ENCODE measurements at places on chromosomes 2 and 18.

- no peak for DNase-seq
Measured at GRCh38 chr2:49351560-49351959, 197.2 kb upstream of the FSHR start.

DNA sequence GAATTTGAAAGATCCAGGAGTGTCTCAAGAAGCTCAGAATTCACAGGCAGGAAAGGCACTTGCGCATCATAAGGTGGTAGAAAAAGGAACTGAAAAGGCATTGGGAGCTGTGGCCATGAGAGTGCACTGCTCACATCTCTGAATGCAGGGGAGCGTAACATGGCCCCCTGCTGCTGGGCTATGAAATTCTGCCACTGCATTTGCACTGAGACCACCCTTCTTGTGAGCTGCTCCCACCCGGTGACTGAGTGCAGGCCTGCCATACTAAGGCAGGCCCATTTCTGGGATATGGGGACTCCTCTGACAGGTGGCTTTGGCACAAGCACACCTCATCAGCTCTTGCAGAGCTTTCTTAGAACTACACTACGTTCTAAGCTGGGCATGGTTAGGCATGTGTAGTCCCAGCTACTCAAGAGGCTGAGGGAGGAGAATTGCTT, 25.3 kb upstream of the STARD7 start:
- no peak for DNase-seq

- DNase-seq, result no peak
Measured at GRCh38 chr2:9761577-9761976, 81.7 kb upstream of the TAF1B start.

- no peak for DNase-seq
Measured at GRCh38 chr2:51484605-51485004, 452.7 kb upstream of the NRXN1 start.

- DNase-seq, result no peak
Measured at GRCh38 chr18:2588666-2589344, 17.4 kb downstream of the NDC80 start.

DNA sequence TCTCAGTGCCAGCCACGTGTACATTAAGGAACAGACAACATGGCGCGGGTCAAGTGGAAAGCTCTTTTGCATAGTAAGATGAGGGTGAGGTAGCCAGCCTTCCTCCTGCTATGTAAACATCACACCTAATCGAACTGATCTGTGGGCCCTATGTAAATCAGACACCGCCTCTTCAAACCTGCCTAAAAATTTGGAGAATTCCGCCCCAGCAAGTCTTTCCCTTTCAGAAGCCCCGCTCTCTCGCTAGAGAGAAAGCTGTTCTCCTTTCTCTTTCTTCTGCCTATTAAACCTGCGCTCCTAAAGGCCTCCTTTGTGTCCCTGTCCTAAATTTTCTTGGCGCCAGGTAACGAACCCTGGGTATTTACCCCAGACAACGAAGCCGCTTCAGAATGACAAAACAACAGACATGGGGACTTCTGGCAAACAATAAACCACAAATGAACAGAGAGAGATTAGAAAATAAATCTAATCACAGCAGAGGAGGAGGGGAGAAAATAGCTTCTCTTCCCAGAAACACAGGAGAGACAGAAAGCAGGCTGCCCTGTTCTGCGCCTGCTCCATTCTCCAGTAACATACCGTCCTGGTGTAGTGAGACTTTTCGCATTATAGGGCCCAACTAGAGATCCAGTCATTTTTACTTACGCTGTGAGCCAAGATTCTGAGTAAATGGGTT, 31.9 kb upstream of the CYP1B1 start:
- DNase-seq, result no peak

DNA sequence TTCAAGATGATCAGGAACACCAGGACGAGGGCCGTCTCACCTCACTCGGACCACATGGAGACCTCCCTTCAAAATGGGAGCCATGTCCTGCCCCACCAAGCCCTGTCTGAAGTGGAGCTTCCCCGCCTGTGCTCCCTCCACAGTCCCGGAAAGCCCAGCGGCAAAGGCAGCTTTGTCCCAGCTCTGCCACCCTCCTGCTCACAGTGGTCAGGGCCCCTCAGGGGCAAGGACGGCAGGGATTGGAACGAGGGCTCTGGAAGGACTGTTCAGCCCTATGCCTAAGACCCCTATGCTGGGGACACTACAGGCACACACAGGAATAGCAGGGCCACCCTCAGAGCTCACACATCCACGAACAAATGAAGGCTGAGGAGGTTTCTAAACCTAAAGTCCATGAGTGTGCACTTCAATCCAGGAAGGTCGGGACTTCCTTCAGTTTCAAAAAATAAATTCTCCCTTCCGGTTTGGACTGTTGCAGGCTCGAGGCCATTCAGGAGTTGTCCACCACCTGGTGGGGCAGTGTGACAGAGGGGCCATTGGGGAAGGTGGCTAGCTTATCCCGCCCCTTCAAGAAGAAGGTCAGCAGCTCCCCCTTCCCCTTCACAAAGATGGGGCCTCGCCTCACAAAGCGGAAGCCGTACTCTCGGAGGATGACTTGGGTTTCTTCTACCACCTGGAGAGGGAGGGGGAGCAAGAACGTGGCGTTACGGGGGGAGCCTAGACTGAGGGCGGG, 26.4 kb downstream of the CENPO start:
- no peak for DNase-seq

GRCh38 chr2:216495656-216496055, 3.0 kb upstream of the RPL37A start:
- no peak for DNase-seq

DNA sequence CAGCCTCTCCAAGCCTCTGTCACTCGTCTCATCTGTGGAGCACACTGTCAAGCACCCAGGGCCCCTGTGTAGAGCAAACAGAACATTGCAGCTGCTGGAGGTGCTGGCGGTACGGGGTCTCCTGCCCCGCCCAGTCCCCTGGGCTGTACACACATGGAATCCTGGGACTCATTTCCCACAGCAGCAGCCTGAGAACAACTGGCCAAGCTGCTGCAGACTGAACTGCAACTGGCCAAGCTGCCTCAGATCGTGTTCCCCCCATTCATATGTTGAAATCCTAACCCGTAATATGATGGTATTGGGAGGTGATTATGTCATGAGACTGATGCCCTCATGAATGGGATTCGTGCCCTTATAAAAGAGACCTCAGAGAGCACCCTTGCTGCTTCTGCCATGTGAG, 130.5 kb downstream of the NCK2 start:
- DNase-seq, result no peak

DNA sequence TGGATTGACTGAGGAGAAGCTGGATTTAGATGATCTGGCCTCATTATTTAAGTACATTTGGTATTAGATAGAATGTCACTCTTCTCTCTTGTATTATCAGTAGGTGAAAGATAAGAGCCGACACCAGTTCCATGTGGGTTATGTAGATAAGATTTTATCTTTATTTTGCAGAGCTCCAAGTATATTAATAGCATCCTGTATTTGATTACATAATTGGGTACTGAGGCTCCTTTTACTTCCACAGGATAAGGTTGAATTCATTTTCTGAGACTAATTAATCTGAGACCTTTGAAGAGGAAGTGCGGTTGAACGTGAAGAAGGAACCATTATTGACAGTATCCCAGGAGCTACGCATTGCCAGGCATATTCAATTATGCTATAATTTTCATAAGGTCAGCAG, 32.8 kb upstream of the CD226 start:
- DNase-seq, result no peak

DNA sequence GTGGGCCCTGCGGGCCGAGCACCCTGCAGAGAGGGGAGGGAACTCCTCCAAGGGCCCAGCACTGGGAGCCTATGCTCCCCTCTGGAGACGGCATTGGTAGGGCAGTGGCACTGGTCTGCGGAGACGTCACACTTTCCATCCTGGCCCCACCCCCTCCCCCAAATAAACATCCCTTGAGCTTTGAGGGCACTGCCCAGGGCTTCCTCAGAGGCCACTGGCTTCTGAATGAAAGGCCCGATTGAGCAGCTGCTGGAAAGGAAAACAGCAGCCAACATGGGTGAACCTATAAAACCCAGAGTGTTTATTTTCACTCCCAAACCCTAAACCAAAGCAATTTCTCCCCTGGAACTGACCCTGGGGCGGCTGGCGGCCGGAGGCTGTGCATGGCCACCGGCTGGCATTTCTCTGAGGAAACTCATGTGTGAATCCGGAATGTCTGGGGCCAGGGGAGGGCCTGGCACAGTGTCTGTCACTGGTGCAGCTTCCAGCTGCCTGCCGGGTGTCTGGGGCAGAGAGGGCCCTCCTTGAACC, 138.9 kb downstream of the DYSF start:
- DNase-seq, result no peak

DNA sequence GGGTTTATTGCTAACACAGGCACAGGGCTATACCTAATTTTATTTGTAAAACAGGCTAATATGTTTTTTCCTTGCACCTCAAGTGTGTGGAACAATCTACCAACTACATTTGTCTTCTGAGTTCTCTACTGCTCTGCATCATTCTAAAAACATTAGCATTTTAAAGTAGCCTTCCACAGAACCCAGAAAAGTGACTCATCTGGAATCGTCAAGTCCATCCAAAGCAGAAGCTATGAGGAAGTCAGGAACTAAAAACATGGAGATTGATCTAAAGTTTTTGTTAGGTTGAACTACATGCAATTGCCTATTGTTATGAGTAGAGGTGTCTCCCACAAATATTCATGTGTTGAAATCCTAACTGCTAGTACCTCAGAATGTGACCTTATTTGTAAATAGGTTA, 70.9 kb downstream of the SUCLG1 start:
- no peak for DNase-seq

DNA sequence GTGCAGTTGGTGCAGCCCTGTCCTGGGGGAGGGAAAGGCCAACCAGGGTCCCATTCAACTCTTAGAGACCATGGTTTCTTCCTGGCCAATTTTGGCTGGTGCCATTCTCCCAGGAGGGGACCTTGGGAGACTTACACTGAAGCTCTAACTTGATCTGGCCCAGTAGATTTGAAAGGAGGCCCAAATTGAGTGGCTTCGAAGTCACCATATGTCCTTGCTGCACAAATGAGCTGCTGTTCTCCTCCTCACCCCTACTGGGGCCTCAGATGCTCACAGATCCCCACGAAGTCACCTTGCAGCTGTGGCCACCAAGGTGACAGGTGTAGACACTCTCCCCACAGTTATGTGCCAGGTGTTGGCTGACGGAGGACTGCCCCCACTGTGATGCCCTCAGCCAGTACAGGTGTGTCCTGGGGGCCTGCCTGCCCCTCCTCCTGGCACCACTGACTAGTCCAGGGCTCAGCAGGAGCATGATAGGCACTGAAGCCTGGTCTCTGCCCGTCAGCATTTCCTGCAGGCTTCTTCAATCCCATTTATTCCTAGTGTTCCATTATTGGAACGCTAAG, 4.7 kb upstream of the C2orf72 start:
- no peak for DNase-seq

- DNase-seq, result no peak
Measured at GRCh38 chr2:120269076-120269744, 16.6 kb downstream of the RALB start.

GRCh38 chr18:47108998-47109405, 41.3 kb downstream of the HDHD2 start:
- DNase-seq, result no peak

DNA sequence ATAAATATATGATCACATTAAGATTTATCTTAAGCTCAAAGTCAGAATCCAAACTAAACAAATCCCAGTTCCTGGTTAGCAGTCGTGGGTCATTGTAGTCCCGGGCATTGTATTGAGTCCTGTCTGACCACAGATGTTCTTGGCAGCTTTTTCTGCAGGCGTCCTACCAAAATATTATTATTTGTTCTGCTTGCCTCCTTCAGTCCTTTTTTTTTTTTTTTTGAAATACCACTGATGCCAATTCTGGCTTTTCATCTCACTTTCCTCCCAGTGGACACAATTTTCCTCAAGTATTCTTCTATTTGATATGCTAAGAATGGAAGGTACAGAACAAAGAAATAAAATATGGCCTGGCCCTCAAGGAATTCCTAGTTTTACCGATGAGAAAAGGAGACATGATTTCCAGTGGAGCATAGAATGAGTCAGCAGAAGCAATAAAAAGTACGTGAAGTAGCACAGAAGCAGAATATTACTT, 151.6 kb downstream of the CSRNP3 start:
- DNase-seq, result no peak

DNA sequence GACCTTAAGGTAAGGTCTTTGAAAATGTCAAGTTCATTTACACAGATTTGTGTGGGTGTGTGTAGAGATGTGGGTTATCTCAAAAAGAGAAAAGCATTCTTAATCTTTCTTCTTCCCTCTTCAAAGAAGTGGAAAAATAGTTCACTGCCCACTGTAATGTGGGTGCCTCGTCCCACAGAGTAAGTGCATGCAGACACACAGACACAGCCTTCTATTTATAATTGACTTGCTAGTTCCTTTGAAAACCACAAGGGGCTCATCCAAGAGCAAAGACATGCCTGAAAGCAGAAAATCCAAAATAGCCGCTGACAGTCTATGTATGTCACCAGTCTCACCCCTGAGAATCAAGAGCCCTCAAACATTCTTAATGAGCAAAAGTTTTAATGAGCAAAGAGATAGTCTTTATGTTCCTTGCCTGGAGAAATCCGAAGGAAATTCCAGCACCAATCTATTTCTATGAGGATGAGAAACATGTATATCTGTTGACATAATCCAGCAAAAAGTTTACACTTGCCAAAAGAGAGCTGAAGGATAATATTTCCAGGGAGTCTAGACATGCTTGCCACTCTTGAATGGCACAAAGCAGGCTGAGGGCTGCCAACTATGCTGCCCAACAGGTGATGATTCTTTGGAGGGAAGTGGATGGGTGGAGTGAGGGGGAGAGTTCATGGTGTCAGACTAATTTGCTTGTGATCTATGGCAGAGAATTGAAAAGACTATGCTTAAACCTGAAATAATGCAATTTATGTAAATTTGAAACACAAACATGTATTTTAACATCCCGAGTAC, 93.9 kb downstream of the ACVR1 start:
- no peak for DNase-seq

- no peak for DNase-seq
Measured at GRCh38 chr2:175793648-175794047, 208.4 kb downstream of the LNPK start.

DNA sequence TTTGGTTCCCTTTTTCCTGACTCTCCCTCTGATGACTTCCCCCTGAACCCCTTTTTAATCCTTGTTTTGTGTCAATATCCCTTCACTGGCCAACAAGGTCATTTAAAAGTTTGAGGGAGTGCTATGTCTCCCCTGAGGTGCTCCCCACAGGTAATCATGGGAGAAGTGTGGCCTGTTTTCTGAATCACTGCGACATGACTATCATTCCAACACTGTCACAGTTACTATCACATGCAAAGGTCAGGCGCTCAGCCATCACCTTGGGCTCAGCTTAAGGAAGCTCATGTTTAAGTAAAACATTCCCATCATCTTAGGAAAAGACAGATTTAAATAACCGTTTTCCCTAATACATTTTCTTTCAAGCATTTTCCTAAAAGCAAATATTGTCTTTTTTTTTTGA, 20.9 kb upstream of the ACAA2 start:
- no peak for DNase-seq

DNA sequence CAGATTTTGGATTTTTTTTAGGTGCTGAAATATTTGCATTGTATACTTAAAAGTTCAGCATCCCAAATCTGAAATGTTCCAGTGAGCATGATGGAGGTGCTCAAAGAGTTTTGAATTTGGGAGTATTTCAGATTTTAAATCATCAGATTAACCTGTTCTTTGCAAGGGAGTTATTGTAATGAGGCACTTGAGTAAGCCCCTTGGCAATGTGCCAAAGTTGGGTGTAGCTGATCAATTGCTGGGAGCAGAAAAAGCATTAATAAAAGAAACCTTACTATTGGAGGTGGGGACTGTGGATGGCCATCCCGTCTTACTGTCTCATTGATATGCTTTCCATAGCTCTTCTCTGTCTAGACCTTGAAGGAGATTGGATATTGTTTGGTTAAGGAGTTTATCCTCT, 28.3 kb downstream of the MALT1 start:
- peak; percentile 48 for DNase-seq

Data from CD4-positive, alpha-beta T cell treated with Interleukin-17A for 4 hours (primary cell).